ENCODE measurements at places on chromosomes 12 and 14.
A peak's percentile ranks its signal among the peaks of the same experiment; 100 is the strongest.

DNA sequence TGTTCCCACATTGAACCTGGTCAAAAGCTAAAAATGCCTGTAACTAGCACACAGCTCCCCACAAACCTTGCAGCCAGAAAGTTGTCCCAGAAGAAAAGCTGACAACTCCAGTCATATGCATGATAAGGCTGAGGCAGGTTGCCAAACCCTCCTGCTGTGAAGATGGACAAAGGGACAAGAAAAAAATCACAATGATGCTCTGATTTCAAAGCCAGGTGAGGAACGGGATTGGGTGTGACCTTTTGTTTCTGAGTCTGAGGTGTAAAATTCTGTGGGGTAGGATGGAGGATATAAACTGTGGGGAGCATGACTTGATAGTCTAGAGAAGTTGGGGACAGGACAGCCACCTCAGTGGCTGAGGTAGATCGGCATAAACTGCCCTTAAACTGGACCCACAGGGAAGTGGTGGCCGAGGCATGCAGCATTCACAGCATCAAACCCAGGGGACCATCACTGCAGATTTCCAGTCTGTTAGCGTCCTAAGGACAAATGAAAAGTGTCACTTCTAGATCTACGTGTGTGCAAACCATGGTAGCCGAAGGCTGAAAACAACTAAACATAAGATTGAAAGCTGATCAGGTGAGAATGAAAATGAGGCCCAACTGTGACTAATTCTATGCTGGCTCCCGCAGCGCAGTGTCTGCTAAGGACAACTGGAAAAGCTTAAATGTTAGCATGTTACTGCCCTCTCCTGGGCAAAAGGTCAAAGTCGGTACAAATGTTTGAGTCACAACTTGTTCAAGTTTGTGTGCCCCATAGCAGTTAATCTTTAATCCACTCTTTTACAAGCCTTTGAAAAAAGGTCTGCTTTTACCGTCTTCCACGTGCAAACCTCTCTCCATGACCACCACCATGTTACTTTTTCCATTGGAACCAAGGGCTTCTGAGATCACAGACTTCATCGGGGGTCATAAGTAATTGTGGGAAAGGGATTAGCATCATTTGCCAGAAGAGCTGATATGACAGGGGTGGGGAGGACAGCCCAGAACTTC is 39.8 kb downstream of the GRIN2B start:
- DNase-seq = no peak

GRCh38 chr14:103984196-103984595 is 41.9 kb upstream of the RD3L start:
- no peak for DNase-seq

- no peak for DNase-seq
These were observed 23.0 kb downstream of the CCDC63 start for GRCh38 chr12:110869803-110870202.

- DNase-seq = peak; percentile 18
These were observed 30.3 kb upstream of the IFNG start for GRCh38 chr12:68189821-68190242.

DNA sequence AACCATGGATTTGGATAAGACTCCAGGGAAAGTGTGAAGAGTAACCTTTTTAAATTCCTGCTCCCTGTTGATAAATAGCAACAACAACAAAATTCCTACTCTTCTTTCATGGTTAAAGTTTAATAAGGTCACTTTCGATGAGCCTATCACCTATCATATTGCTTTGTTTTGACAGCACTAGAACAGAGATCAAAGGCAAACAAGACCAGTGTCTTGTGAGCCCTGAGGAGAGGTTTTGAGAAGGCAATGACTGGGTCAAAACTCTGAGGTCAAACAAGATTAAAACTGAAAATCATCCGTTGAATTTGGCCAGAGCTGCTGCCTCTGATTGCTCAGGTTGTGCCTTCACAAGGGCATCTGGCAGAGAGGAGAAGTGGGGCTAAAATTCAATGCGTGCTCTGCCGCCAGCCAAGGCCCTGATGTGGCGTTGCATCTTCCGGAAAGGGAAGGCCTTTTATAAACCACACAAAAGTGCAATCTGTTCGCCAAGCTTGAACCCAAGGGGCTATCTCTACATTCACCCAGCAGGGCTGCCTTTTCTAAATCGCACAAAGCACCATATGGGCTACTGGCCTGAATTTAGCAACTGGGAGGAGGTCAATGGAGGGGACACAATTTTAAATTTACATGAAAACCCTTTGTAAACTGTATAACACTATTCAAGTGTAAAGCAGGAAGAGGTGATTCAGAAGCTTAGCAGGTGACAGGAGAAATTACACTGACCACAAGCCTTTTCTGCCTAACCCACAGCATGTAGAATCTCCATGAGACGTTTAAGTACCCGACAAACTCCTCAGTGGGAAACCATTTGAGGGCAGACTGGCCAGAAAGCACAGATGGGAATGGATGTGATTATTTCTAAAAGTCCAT is 140.8 kb downstream of the DAD1 start:
- DNase-seq = no peak

- DNase-seq = no peak
These were observed 175.8 kb downstream of the FOXN3 start for GRCh38 chr14:89241257-89241656.

DNA sequence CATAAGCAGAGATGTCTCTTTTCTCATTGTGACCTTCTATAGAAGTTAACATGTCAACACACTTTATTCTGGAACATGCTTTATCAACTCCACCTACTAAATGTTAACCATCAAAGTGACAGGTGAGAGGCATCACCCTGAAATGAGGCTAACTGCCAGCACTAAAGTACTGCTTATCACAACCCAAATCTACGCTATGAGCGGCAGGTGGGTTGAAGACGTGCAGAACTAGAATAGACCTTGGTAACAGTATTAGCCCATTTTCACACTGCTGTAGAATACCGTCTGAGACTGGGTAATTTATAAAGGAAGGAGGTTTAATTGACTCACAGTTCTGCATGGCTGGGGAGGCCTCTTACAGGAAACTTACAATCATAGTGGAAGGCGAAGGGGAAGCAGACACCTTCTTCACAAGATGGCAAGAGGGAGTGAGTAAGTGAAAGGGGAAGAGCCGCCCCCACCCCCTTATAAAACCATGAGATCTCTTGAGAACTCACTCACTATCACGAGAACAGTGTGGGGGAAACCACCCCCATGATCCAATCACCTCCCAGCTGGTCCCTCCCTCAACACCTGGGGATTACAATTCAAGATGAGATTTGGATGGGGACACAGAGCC is 359.0 kb downstream of the SEC23A start:
- no peak for DNase-seq

- DNase-seq = peak; percentile 16
These were observed 750 bp downstream of the CS start for GRCh38 chr12:56299308-56299852.

GRCh38 chr14:80100681-80101080 is 110.6 kb downstream of the DIO2 start:
- DNase-seq = no peak

DNA sequence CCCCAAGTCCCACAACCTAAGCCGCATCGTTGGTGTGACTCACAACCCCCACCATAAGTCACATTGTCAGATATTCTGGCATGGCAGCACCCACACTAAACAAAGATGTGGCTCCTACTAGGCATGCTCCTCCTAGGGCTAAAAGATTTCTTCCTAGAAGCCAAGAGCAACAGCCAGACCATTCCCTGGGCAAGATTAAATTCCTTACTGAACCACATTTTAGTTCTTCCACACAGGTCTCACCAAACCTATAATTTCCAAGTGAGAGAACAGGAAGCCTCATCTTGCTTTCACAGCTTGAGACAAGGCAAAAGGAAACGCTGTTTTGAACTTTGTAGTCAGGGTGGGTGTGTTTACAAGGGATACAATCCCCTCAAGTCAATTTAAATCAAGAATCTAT is 632.8 kb downstream of the DIO2 start:
- DNase-seq = no peak

DNA sequence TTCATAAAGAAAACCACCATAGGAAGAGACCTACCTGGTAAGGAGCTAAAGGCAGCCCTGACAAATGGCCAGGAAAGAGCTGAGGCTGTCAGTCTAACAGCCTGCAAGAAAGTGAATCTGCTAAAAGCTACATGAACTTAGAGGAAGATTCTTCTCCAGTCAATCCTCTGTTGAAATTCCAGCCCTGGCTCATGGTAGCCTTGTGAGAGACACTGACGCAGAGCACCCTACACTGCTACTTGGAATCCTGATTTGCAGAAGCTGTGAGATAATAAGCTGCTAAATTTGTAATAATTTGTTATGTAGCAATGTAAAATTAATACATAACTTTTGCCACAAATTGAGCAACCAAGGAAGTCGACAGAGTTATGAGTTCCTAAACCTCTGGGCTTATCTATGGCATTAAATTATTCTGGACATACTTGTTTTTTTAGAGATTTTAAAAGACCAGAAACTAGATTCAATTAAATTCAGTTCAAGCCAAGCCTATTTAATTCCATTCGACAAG is 257.0 kb downstream of the ETNK1 start:
- DNase-seq = no peak

GRCh38 chr14:69985463-69985862 is 106.2 kb downstream of the SMOC1 start:
- no peak for DNase-seq

GRCh38 chr14:25055992-25056687 is 6.2 kb upstream of the STXBP6 start:
- DNase-seq = no peak

DNA sequence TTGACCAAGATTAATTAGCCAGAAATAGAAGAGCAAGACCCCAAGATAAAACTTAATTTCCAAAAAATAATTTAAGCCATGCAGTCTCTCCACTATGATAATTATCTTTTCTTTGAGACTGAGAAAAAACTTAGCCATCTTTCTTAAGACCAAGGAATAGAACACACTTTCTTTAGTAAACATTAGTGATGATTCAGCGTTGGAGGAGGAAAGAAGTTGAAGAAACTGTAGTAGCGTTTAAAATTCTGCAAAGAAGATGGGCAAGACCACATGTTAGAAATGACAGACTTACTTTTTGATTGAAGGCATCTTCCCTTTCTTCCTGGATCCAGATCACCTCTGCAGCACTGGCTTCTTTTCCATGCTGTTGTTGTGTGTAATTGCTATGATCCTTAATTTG is 124.8 kb upstream of the RASSF8 start:
- DNase-seq = no peak

- no peak for DNase-seq
These were observed 5.4 kb upstream of the SLC22A17 start for GRCh38 chr14:23358042-23358441.

- DNase-seq = no peak
These were observed 34.6 kb downstream of the SLC6A12 start for GRCh38 chr12:179131-179884.

GRCh38 chr12:44294649-44295048 is 458.8 kb downstream of the TMEM117 start:
- DNase-seq = no peak

GRCh38 chr12:6826125-6826733 is 2.0 kb upstream of the P3H3 start:
- no peak for DNase-seq

- no peak for DNase-seq
These were observed 235.6 kb downstream of the DACT1 start for GRCh38 chr14:58873228-58873953.

DNA sequence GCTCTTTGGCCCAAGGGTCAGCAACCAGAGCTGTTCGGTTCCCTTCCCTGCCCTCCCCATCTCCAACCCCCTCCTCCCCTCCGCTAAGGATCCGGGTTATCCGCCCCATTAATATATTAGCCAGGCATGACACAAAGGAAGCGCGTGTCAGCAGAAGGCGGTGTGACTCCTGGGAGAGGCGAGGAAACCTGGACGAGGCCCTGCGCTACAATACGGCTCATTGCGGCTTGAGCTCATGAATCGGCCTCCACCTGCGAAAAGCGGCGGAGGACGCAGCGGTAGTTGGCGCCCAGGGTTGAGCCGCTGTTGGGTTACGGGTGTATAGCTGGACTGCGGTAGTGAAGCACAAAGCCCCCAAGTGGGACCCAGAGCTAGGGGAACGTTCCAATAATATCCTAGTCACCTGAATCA is 9.9 kb downstream of the FOXA1 start:
- DNase-seq = no peak

GRCh38 chr14:65042296-65042695 is 55.6 kb downstream of the FNTB start:
- no peak for DNase-seq

GRCh38 chr12:85765453-85765869 is 70.7 kb downstream of the RASSF9 start:
- DNase-seq = no peak

- no peak for DNase-seq
These were observed 3.8 kb upstream of the MYH7 start for GRCh38 chr14:23439107-23439835.

GRCh38 chr14:31787377-31787776 is 226.2 kb downstream of the NUBPL start:
- no peak for DNase-seq

- DNase-seq = no peak
These were observed 87.1 kb downstream of the ACACB start for GRCh38 chr12:109203480-109203879.

DNA sequence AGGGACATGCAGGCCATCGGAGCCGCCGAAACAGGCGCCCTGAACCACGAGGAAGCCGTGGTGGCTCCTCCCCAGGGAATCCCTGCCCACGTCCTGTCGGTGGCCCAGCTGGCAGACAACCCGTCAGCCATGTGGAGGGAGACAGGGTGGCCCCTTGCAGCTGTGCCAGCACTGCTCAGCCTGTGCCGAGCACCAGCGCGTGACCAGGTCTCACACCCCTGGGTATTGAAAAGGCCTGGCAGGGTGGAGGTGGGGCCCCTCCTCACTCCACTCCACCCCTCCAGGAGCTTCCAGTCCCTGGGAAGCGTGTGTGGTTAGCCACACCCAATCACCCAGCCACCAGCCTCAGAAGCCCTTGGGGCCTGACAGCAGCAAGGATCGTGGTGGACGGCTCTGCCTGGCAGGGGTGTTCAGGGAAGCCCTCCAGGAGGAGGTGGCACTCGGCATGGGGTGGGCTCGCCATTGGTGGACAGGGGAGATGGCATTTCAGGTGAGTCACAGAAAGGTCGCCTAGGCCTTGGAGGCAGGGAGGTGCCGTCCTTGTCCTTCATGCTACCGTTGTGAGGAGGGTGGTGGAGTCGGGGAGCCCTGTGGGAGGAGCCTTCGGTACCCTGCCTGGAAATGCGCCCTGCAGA is 12.3 kb upstream of the DLK1 start:
- DNase-seq = no peak

GRCh38 chr12:66684222-66684621 is 5.3 kb upstream of the GRIP1 start:
- DNase-seq = no peak

- no peak for DNase-seq
These were observed 4.7 kb upstream of the IPO8 start for GRCh38 chr12:30700216-30700900.

DNA sequence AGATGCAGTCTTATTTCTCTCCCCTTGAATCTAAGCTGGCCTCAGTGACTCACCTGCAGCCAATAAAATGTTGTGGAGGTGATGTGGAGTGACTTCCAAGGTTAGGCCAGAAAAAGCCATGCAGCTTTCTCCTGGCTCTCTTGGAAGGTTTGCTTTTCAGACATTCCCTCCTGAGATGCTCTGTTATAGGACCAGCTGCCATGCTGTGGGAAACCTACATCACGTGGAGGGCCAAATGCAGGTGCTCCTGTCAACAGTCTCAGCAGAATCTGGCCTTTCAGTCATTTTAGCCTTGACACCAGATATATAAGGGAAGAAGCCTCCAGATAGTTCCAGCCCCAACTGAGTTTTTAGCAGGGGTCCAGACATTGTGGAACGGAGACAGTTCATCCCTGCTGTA is 38.1 kb upstream of the DACT1 start:
- no peak for DNase-seq

GRCh38 chr14:70118064-70118463 is 70.7 kb downstream of the SLC8A3 start:
- DNase-seq = no peak

Data from stimulated activated CD4-positive, alpha-beta T cell treated with anti-CD3 and anti-CD28 coated beads, Interleukin-12 subunit alpha, Interleukin-12 subunit beta, amount 100 ng/mL, for 4 hours (primary cell).